ENCODE measurements at places on chromosomes 1 and 21.

GRCh38 chr1:17163789-17164666 is 40.9 kb upstream of the PADI1 start:
- DNase-seq: no peak

DNA sequence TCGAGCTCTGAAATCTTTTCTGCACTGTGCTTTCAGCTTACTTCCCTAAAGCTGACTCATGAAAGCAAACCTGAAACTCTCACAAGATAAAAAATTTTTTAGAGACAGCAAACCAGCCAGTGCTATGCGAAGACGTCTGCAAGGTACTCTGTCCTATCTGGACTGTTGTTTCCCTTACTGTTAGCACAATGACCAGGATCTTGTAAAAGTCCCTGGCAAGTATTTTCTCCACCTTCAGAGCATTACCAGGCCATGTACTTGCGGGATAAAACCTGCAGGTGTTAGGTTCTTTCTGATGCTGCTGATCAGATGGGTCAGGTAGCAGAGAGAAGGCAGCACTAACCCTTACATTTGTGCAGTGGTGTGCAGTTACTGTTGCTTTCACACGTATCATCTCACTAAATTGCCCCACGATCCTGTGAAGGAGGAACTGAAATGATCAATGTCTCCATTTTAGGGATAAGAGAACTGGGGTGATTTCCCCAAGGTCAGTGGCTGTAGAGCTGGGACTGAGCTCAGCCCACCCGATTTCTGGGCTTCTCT is 56.6 kb downstream of the PLXNA2 start:
- DNase-seq: no peak

DNA sequence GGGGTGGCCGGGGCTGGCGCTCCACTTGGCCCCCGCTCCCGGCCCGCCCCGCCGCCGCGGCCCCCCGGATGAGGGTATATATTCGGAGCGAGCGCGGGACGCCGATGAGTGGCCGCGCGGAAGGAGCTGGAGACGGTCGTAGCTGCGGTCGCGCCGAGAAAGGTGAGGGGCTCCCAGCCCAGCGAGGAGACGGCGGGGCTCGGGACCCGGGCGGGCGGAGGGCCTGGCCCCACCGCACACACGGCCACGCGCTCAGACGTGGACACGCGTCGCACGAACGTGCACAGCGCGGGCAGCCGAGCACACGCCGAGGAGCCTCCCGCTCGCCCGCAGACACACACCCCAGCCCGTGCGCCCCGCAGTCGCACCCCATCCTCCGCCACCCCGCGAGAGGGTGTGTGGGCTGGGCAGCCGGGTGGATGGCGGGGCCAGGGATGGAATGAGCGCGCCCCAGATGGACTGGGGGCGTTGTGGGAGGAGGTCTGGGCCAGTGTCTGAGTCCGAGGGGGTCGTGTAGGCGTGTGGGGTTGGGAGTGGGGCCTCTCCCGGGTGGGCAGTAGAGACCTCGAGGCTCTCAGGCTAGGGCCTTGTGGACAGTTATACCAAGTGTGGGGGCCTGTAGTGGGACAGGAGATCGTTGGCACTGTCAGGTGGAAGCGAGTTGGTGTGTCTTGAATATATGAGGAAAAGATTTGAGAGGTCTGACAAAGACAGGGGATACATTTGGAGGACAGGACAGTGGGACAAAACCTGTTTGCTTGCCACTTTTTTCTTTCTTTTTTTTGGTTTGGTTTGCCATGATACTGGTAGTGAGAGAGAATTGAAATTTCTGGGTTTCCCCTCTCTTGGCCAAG is at the start of gene UAP1:
Gene UAP1 (plus strand): TSS at position 107 of the 854 bp plus-strand sequence. CDS start 4,347 bp downstream, outside the sequence.
- DNase-seq: no peak

DNA sequence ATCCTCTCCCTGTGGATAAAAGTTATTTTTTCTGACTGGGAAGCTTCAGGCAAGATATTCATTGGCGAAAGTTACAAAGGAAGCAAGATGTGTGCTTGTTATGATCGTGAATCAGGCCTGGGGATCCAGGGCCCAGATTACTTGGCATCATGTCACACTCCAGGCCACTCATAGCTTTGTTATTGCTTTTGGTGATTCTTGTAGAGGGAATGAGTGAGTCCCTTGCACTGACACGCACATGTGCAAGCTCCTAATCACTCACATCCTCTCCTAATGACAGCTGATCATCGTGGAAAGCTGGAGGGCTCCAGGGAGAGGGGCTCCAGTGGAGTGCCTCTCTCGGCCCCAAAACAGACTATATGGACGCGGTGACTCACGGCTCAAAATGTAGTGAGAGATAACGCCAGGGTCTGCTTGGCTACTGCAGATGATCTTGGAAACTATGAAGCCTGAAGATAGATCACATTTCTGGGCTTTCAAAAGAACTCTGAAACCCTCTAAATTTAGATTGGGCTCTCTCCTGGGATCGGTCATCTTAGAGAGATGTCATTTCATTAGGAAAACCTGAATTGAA is 481.1 kb upstream of the USP24 start:
- peak; percentile 54 for DNase-seq

DNA sequence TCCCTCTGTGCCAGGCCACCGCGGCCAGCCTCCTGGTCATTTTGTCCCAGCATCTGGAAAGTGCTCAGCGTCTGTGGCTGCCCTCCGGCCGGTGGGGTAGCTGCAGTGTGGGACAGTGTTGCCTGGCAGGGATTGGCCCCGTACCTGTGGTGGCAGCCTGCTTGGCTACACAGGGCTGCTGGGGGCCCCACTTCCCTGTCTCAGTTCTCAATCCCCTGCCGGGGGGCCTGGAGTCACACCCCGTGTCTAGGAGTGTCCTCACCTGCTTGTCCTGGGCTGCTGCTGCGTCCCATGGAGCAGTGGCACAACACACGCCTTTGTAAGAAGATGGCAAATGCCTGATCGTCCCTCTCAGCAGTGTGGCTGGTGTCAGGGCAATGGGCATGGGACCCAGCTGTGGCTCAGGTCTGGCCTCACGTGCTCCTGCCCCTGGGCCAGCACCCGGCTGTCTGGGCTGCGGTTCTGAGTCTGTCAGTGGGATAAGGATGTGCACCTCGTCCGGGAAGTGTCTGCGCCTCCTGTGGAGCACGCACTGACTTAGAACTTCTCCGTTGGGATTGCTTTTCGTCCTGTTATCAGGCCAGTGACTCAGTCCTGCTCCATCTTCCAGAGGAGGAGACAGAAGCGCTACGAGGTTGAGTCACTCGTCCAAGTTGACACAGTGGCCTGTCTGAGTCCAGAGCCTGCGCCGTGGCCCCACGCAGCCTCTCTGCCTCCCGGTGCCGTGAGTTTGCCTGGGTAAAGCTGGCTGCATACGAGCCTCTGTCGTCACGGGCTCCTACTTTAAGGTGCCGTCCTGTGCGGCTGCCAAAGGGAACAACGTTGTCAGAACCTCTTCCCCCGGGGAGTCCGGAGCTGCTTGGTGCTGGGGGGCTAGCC is 41.0 kb downstream of the CRYAA start:
- DNase-seq: no peak

GRCh38 chr1:183002797-183003196 is 20.4 kb upstream of the LAMC1 start:
- no peak for DNase-seq

GRCh38 chr1:72229893-72230292 is 52.4 kb downstream of the NEGR1 start:
- no peak for DNase-seq

DNA sequence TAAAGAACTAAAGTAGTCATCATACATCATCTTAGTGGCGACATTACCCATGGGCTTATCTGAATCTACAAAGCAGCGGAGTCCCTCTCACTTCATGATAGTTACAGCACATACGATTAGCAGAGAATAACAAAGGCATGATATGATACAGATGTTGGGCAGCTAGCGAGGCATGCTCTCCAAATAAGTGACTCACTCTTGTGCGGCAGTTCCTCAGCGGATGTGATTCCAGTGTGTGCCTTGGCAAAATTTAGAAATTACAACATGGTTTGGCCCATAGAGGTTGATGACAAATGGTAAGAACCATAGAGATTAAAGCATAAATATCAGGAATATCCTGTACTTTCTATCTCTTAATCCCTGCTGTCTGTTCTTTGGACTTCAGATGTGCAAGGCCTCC is 48.1 kb upstream of the PAXBP1 start:
- DNase-seq: peak; percentile 5

DNA sequence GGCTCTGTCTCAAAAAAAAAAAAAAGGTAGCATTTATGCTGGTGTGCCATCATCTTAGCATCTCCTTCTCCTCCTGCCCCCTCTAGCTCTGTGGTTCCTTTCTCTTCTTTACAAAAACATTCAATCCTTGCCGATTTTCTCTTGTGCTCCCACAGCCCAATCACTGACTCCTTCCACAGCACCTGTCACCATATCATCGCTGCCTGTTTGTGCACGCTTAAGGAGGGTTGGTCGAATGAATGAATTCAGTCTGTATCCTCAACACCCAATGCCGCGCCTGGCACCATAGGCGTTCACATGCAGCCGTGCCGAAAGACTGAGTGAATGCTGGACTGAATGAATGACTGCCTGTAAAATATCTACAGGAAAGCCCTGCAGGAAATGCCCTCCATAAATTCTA is 7.9 kb downstream of the RNU5D-1 start:
- DNase-seq: no peak

DNA sequence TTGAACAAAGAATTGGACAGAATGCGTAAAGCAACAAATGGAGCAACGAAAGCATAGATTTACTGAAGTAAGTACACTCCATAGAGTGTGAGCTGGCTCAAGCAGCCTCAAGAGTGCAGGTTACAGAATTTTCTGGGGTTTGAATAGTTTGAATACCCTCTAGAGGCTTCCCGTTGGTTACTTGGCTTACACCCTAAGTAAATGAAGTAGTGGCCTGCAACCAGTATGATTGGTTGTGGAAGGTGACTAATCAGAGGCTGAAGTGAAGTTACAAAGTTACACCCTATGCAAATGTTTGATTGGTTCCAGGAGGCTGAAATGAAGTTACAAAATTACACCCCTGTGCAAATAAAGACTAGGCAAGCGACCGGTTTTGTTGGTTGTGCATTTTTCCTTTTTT is 10.9 kb downstream of the TCEANC2 start:
- DNase-seq: no peak

DNA sequence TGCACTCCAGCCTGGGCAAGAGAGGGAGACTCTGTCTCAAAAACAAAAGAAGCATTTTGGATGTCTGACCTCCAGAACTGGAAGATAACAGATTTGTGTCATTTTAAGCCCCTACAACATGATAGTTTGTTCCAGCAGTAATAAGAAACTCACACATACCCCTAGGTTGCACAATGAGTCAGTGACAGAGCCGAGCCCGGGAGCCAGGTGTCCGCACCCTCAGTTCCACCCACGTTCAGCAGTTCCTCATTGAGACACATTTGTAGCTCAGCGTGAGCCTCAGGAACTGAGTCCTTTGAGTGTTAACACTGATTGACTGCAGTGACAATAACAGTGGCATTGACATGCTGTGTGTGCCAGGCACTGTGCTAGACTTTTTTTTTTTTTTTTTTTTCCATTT is 19.8 kb downstream of the LRRC38 start:
- DNase-seq: no peak

- no peak for DNase-seq
Observed at GRCh38 chr1:36168514-36168913, 12.6 kb downstream of the MAP7D1 start.

DNA sequence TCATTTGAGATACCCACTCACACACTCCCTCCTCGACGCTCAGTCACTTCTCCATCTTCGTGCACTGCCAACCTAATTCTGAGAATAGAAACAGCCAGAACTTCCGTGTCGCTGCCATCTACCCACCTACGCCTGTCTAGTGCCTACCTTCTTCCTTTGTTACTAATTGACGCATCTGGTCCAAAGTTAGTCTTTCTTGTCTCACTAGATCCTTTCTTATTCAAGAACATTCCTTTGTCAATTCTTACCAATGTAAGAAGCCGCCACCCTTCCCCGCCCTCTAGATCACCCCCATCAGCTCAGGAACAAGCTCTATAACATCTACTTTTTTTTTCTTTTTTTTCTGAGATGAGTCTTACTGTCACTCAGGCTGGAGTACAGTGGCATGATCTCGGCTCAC is 3.7 kb downstream of the PADI6 start:
- no peak for DNase-seq

DNA sequence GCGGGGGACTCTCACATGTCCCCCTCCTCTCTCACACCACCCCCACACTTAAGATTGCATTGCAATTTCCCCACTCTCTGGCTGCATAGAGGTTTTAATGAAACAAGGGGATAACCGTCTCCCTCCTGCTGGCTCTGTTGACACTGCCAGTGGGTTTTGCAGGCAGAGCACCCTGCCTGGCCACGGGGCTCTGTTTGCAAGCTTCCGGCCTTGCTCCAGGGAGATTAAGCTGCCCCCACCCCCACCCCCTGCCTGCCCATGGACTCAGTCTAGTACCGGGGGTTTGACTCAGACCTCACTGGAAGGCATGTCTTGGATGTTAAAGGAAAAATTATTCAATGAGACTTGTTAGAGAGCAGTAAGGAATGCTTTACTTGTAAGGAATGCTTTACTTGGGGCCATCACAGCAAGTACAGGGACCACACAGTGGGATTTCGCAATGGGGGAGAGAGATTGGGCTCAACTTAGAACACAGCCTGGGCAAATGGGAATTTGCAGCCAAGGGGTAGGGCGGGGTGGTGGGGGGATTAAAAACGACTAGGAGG is 101.0 kb downstream of the AJAP1 start:
- no peak for DNase-seq

DNA sequence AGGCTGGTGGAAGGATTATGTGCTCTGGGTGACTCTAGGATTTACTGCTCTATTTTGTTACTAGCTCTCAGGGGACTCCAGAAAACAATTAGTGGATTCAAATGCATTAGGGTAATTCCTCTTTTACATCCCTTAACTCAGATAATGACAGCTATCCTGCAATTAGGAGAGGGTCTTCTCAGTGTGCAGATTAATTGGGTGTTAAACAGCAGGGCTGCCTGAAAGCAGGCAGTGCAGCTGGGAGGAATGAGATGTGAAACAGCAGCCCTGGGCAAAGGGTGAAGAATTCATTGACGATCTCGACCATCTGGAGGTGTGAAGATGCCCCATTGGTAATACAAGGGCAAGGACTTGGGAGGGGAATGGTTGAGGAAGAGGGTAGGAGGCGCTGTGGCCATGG is 66.1 kb downstream of the HTR6 start:
- no peak for DNase-seq

GRCh38 chr1:27071049-27071416 is 58.4 kb upstream of the TENT5B start:
- no peak for DNase-seq

DNA sequence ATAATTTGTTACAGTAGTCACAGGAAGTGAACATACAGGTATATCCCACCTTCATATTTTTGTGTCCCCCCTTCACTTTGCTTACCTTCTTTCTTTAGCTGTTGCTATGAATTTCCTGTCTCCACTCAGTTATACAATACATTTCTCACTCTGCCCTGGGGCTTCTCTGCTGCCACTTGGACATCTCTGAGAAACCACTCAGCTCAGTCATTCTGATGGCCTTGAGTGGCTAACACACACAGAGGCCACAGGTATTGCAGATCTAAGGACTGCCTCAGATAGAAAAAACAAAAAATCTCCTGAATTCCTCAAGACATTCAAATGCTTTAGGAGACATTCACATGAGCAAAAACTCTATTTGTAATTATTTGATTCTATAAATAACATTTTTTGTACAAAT is 87.7 kb downstream of the OLFM3 start:
- peak; percentile 3 for DNase-seq

Data from thyroid gland (tissue), 4 donors.